Stimulated activated CD4-positive, alpha-beta T cell treated with anti-CD3 and anti-CD28 coated beads, TNF-alpha, amount 100 ng/mL, for 1 hour (primary cell): ENCODE measurements at places on chromosomes 5 and 9.

DNA sequence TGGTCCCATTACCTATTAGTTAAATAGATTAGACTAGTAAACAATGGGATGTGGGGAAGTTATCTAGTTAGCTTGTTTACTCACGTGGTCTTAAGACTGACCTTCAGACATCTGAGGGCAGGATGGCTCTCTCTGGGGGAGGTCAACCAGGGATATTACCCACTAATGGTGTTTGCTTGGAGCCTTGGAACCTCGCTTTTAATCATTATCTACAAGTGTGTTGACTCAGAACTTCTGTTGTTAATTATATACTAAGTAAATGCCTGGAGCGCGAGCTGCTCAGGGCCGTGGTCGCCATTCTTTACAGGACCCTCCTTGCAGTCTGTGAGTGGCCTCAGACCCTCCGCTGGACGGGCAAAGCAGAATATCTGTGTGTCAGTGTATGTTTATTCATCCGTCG lies 48.5 kb upstream of the ZNF354A start:
- DNase-seq, result no peak

DNA sequence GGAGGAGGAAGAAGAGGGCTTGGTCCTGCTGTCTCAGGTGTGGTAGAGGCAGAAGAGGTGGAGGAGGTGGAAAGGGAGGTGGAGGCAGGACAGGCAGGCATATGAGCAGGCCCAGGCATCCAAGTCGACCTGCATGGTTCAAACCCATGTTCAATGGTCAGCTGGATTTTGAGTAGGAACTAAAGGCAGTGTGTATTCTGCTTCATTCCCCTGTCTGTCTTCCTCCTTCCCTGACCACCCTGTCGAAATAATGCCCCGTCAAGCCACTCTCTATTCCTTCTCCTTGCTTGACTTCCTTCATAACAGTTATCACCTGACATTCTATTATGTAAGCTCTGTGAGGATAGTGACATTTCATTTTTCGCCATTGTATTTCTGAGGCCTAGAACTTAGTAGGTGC lies 34.8 kb downstream of the ATP6V0E1 start:
- DNase-seq, result no peak

GRCh38 chr9:131633491-131634031 lies 88.2 kb downstream of the PRRT1B start:
- no peak for DNase-seq

GRCh38 chr9:89505911-89506310 lies 8.0 kb upstream of the SEMA4D start:
- DNase-seq, result no peak

- no peak for DNase-seq
Observed at GRCh38 chr5:13976867-13977830, 32.7 kb upstream of the DNAH5 start.

DNA sequence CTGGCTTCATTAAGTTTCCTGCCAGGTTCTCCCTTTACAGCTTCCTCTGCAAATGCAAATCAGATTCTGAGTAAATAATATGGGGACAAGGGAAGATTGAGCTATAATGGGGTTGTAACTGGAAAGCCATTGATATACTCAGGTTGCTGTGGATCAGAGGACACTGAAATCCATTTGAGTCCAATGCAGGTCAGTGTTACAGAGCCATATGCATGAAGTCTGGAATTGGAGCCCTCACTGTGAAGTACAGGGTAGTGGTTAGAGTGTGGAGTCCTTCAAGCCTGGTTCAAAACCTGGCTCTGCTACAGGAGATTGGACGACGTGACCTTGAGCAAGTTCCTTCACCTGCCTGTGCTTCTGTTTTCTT lies 48.7 kb downstream of the TIMD4 start:
- DNase-seq, result no peak

GRCh38 chr5:112239996-112240395 lies 179.1 kb downstream of the EPB41L4A start:
- no peak for DNase-seq

DNA sequence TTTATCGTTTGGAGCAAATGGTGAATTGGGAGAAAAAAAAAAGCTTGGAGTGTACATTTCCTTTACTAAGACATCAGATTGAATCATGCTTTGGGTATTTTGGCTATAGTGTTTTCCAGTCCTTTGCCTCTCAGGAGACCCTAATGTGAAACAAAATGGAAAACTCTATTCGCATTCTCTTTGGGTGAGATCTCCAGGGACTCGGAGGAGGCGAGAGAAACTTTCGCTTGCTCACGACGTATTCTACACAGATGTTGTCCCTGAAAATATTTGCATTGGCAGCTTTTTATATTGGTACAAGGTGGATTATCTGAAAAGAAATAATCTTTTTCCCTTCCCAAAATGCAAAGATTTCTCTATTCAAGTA lies 1240.1 kb upstream of the WWC1 start:
- no peak for DNase-seq

GRCh38 chr9:98639133-98639532 lies 69.6 kb downstream of the GABBR2 start:
- DNase-seq, result no peak

- no peak for DNase-seq
Observed at GRCh38 chr5:87807783-87808182, 395.1 kb upstream of the CCNH start.

GRCh38 chr5:97534166-97534565 lies 351.1 kb upstream of the RIOK2 start:
- no peak for DNase-seq

- DNase-seq, result no peak
Observed at GRCh38 chr5:3380689-3381088, 214.9 kb upstream of the IRX1 start.

- no peak for DNase-seq
Observed at GRCh38 chr9:89116064-89116804, 62.4 kb downstream of the SHC3 start.

DNA sequence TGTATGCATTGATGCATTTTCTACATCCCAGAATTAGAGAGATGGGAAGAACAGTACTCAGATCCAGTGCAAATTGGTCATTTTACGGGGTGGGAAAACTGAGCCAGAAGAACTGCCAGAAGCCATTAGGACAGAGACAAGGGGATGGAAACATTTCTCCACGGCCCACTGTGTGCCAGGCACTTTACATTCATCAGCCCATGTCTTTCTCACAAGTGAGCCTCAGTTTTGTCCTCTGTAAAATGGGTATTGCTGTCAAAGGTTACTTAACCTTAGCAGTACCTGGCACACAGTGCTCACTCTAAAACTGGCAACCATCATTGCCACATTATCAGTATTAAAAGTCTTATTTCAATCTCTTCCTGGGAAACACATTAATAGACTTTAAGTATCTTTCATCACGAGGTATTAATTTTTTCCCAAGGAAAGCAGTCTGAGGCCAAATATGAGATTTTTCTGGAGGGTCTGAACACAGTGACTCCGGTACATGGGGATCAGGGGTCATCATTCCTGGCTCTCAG lies 5.2 kb downstream of the DUSP1 start:
- DNase-seq, result no peak

DNA sequence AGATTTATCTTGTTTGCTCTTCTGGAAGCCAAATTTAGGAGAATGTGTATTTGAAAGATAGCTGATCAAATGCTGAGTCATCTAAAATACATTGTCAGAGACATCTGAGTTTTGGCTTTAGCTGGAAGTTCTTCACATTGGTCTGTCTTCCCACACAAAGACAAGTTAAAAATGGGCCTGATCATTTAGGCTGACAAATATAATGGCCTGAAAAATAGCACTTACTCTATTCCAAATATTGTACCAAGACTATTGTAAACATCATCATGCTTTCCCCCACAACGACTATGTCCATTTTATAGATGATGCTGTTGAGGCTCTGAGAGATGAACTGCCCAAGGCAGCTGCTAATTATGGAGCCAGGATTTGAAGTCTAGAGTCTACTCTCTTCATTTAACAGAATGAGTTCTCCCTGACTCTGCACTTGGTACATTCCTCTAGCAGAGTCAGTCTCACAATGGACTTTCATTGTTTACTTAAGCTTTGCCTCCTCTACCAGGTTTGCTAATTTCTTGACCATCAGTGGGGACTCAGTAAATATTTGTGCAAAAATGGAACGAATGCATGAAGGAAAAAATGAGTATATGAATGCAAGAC lies 619.4 kb upstream of the KLF4 start:
- no peak for DNase-seq

DNA sequence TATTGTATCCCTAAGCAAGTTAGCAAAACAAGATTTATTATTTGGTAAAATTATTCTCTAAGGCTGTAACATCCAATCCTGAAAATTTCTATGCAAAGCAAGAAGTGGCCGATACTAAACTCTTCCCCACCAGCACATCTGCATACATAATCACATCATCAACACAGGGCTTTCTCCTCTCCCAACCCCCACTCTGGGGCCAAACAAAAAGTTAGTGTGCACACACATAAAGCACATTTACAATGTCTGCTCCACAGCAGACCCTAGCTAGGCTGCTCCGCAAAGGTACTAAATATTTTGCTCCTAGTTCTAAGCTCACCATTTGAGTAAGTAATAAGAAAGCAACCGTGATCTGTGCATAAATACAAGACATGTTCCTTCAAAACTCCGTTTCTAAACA lies 3.6 kb downstream of the RNF130 start:
- no peak for DNase-seq

DNA sequence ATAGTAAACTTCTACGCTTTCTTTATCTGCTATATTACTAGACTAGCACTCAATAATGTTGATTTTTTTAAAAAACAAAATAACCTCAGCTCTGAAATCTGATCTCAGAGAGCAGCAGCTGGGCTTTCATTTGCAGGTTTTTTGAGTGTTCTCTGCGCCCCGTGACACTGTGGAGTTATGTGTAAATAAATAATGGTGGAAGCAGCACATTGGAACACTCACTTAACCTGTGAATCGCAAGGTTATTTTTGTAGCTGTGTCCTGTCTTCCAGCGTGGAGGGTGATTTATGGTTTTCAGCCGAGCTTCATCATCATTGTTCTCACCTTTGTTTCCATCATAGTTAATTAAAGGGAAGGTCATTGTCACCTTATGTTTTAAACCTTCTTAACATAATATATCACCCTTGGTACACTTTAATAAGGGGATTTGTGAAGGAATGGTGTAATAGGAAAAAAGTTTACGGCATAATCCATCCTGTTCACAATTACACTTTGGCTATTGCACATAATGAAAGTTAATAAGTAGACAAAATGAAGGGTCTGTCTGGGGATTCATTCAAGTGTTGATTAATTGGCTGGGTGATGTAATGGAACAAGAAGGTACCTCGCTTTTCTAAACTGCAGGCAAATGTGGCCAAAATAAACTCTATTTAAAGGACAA lies 493.3 kb upstream of the ADAMTS16 start:
- DNase-seq, result no peak

DNA sequence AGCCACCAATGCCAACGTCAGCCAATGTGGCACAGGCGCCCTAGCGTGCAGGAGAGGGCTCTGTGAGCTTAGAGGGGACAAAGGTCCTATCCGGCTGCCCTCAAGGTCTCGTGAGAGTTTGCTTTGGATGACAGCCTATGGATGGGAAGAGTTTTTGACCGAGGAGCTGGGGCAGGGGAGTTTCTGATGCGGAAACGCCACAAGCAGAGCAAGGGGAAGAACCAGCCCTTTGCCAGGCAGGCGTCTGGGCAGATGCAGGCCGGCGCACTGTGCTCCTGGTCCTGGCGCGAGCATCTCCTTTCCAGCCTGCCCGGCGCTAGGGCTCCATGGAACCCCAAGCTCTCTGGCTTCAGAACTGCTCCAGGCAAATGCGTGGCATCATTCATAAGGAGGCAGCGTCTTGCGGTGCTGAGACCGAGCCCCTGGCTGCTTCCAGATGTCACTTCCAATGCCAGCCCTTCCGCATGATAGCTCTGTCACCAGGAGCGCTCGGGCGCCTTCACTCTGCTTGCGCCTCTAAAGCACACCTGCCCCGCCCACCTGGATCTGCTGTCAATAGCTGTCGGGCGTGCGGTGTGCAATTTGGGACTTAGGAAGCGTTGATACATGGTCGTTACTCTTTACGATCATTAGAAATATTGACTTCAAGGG lies 374.9 kb upstream of the IRX1 start:
- DNase-seq, result no peak

DNA sequence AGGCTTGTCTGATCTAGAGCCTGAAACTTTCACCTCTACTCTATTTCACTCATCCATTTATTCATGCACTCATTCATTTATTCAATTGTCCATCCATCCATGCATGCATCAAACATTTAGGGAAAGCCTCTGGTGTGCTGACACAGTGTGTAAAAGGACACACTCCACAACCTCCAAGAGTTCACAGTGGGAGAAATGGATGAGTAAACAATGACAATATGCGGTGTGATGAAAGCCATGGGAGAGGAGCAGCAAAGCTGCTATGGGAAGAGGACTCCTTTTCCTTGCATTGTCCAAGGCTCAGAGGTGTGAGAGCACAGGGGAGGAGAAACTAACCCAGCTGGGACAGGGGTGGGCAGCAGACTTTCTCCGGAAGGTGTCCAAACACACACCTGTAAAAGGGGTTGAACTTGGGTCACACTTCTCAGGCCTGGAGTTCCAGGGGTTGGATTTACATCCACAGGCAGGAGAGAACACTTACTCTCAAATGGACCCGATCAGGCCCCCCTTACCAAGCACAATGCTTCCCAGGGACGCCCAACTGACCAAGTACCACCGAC lies 21.2 kb upstream of the PFDN1 start:
- no peak for DNase-seq

DNA sequence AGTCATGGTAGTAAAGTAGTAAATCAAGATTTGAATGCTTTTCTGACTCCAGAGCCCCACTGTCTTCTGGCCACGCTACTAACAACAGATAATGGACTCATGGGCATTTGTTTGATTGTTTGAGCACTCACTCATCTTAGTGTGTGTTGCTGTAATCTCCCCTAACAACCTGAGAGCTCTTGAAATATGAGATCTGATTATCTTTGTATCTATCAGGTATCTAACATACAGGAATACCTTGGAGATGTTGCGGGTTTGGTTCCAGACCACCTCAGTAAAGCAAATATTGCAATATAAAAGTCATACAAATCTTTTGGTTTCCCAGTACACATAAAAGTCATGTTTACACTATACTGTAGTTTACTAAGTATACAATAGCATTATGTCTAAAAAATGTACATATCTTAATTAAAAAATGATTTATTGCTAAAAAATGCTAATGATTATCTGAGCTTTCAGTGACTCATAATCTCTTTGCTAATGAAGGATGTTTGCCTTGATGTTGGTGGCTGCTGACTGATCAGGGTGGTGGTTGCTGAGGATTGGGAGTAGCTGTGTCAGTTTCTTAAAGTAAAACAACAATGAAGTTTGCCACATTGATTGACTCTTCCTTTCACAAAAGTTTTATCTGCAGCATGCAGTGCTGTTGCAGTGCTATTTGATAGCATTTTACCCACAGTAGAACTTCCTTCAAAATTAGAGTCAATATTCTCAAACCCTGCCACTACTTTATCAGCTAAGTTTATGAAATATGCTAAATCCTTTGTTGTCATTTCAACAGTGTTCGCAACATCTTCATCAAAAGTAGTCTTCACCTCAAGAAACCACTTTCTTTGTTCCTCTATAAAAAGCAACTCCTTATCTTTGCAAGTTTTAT lies 92.2 kb downstream of the ZNF462 start:
- DNase-seq, result no peak
